GM23248 (cell line): ENCODE measurements at places on chromosomes 2 and 18.

GRCh38 chr2:17815468-17816184, 634 bp upstream of the MSGN1 start:
- DNase-seq = no peak

DNA sequence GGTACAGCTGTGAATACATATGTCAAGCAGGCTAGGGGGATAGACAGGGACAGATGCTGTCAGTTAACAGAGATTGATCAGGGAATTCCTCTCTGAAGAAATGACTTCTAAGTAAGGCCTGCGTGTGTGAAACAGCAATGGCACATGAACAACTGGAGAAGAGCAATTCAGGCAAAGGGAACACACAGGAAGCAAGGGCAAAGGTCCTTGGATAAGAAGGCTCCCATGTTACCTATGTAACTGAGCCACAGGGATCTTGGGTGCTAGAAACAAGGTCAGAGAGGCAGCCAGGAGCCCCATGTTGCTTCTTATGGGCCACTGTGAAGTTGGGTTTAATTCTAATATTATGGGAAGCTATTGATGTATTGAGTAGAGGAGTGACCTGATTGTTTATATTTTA, 373.7 kb upstream of the ACVR2A start:
- no peak for DNase-seq

GRCh38 chr2:31950946-31951562, 59.8 kb downstream of the MEMO1 start:
- DNase-seq = no peak

DNA sequence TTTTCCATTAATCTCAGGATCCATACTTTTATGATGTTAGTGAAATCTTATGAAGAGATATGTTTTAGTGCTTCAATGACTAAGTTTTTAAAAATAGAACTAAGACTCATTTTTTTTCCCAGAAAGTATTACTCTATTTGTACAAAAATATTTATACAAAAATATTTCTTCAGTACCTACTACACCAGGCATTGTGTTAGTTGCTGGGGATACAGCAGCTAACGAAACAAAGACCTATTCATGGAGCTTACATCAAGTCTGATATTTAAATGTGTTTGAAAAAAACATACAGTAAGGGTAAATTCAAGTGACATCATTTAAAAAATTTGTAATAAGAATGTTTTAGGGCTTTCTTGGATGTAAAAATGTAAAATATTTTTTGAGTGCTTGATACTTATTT, 11.6 kb downstream of the VAPA start:
- peak; percentile 54 for DNase-seq

DNA sequence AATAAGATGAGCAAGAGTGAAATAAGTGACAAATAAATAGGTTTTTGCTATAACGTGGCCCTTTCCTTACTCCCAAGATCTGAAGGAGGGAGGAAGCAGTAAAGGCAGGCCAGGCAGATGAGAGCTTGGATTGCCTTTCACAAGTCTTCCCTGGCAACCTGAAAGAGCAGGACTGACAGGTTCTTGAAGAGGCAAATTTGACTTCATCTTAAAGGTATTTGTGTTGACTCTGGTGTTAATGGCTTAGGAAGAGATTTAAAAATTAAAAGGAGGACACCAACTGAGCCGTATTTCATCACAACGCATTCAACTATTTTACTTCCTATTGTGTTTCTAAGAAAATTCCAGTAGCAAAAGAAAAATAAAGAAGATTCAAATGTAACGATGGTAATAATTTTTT, 3.2 kb downstream of the STRN start:
- DNase-seq = no peak

DNA sequence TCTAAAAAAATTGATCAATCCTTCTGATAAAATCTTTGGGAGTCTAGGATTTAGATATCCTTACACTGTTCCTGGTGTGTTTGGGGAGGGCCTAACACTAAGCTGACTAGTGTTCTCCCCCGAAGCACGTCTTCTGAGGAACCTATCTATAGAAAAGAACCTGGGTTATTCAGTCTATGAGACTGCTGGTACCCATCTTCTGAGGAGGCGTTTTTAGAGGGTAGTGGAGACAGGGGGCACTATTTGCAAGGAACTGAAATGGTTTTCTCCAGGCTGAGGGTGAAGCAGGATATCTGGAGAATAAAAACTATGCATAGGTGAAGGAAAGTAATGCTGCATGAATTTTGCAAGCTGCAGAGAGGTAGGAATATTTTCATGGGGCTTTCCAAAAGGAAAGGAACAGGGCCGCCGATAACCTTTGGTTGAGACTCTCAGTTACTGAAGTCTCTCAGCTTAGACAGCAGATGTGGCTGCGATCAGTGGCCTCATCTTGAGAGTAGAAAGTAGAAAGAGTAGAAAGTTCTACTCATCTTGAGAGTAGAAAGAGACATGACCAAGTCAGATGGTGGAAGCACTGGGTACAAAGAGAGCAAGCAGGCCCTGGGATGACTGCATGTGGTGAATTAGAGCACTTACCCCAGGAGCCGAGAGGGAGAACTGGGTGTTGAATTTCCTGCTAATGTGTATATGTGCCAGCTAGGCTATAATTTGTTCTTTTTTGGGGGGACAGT, 31.8 kb upstream of the KCNE4 start:
- no peak for DNase-seq

DNA sequence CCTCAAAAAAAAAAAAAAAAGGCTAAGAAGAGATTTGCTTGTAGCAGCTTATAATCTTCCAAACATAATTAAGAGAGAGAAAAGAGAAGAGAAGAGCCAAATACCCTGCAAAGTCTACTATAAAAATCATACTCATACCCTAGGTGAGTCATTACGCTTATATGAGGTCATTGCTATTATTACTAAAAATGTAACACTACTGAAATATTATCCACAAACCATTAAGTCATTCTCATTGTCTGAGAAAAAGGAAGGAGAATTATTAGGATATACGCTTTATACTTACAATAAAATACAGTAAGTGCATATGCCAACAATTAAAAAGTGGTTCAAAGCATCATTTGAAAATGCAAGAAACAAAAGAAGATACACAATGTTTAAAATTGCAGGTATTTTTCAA, 66.5 kb downstream of the COLEC12 start:
- peak; percentile 49 for DNase-seq

DNA sequence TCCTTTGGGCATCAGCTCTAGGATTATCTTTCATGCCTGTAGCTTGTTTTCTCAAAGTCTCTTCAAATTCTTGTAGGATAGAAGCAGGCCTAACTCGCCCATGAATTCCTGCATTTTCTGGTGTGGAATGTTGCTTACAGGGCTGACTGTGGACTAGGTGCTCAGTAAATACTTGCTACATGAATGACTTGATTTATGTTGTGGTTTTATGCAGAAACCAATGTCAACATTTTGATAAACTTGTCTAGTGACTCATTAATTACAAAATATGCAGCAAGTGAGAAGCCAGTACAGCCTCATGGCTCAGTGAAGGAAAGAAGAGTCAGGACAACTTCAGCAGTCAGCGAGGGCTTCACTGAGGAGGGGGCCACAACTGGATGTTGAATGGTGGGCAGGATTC, 110.6 kb upstream of the SIX2 start:
- DNase-seq = peak; percentile 72

DNA sequence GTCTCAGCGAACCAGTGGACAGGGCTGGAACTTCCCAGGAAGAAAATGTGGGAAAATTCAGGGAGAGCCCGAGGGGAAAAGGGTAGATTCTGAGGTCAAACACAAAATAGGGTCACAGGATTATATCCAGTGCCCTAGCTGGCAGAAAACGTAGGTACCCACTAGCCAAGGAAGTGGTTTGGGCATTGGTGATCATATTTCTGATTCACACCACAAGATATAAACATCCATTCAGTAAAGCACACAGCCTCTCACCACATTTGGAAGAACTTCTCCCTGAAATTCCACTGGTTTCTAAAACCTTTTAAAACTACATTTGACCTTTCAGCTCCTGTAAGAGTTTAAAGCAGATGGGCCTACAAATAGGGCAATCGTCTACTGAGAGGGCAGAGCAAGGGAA, 186.9 kb downstream of the TTC32 start:
- DNase-seq = peak; percentile 21

DNA sequence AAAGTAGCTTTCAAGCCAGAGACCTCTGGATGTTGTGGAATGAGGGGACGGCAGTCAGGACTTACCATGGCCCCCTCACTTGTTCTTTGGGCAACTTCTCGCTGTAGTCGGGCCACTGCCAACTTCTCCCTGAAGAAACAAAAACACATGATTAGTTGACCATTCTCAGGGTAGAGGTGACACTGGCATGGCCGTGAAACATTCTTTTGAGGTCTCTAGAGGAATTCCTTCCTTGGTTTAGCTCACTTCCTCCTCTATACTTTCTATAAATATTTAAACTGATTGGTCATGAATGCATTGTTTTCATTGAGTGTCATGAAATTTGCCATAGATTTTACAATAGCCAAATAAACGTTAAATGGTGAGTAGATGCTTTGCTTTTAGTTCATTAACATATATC, 354.6 kb downstream of the NCKAP5 start:
- DNase-seq = no peak

- DNase-seq = peak; percentile 41
These were observed 220.3 kb upstream of the NRP2 start for GRCh38 chr2:205461678-205462665.

- peak; percentile 42 for DNase-seq
These were observed 59.4 kb upstream of the SIX2 start for GRCh38 chr2:45068571-45069140.

DNA sequence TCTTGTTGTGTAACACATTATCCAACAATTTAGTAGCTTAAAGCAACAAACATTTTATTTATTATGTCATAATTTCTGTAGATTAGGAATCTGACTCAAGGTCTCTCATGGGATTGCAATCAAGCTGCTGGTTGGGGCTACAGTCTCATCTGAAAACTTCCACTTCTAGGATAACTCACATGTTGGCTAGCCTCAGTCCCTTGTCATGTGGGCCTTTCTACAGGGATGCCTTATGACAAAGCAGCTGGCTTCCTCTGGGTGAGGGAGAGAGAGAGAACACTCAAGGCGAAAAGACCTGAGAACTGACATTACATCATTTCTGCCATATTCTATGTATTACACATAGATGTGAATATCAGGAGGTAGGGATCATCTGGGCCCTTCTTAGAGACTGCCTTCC, 317.9 kb upstream of the VRK2 start:
- peak; percentile 10 for DNase-seq

DNA sequence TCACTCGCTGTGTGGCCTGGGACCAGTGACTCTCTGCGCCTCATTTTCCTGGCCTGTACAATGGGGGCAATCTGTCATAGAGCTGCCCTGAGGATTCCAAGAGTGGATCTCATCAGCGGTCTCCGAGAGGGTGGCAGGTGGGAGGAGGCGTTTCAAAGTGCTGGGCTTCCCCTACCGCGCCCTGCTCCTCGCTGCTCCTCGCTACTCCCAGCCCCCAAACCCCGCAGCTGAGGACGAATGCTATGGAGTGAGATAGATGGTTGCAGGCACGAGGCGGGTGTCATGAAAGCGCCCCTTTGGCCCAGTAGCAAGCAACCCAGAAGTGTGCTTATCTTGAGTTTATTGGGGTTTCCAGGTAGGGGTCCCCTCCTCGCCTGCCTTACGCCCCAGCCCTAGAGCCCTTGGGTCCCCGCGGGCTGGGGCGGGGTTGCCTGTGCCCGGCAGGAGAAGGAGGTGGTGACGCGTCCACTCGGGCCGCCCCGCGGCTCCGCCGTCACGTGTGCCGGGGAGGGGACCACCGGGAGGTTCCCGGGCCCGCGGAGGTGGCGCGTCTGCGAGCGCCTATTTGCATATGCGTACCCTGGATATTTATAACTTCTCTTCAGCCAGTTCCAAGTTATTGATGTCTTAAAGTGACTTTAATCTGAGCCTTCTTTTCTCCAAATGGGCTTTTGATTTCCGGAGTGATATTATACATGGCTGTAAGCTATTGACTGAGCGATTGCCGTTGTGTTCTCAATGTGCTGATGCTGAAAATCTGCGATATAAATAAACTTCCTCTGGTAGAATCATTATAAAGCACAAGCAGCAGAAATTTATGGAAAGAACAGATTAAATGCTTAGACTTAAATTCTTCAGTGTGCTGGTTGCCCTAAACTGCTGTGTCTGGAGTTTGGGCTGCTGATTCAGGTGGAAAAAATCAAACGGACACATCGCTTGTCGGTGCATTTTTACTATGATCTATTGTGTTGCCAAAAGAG, 263.7 kb downstream of the ATAD2B start:
- peak; percentile 54 for DNase-seq

DNA sequence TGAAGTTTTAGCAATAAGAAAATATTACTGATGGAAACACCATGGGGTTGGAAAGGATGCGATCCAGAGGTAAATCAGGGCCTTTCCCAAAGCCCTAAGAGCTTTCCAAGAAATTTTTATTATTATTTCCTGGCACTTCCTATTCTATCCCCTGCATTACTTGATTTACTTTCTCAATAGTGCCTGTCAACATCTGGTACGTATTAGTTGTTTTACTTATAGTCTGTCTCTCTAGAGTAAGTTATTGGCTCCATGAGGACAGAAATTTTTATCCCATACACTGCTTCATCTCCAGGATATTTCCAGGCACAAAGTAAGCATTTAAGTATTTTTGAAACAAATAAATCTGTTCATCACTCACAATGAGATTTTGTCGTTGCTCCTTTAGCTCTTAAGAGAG, 18.1 kb downstream of the PPP4R1 start:
- DNase-seq = peak; percentile 26

DNA sequence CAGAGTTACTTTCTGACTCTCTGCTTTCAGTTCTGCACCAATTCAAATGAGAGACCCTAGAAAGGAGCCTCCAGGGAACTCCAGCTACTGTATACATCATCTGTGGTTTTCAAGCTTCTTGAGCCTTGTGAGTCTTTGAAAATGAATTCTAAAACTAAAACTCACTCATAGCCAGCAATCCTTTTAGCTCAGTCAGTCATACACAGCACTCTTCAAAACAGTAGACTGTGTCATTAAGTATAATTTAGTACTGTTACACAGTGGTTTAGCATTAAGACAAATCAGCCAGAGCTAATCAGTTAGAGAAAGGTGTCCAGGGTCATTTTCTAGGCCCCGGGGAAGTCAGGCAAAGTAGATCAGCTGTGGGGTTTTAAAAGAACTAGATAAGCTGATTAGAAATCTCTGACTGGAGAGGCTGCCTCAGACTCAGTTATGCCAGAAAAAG, 322.1 kb upstream of the THUMPD2 start:
- DNase-seq = peak; percentile 89

GRCh38 chr18:24630346-24630880, 170.0 kb downstream of the HRH4 start:
- no peak for DNase-seq

GRCh38 chr2:20219763-20220380, 5.1 kb downstream of the SDC1 start:
- no peak for DNase-seq

GRCh38 chr2:8965216-8965969, 38.1 kb downstream of the MBOAT2 start:
- no peak for DNase-seq

- no peak for DNase-seq
These were observed 87.3 kb upstream of the LDLRAD4 start for GRCh38 chr18:13131283-13131682.

DNA sequence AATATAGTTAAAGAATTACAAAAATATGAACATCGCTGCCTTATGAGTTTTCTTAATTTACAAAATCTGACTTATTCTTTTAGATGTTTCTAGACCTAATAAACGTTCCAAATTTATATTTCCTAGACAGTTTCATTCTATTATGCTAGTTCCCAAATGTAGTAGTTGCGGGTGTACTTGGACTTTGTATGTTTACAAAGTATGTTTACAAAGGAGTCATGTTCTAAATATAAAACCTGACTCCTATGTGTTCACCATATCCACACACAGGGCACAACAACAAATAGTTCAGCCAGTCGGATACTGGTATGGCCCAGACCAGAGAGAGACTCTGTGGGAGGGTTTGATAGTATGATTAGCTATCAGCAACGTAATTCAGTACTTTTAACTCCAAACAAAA, 230.7 kb downstream of the KCNH7 start:
- no peak for DNase-seq

GRCh38 chr2:228433721-228434120, 252.2 kb upstream of the SPHKAP start:
- no peak for DNase-seq
